ENCODE measurements at places on chromosomes 12 and 14. TPM values are rescaled to one million over a fixed set of nuclear protein-coding genes. Genes with fewer than 3 reads are reported as not detected.

GRCh38 chr14:99450266-99450665 is 30.4 kb downstream of the SETD3 start:
- DNase-seq, result no peak

GRCh38 chr12:71870416-71870815 is 30.9 kb downstream of the TBC1D15 start:
- DNase-seq, result no peak

GRCh38 chr12:67911789-67912188 is 77.5 kb upstream of the IFNG-AS1 start:
- no peak for DNase-seq

The CLEC4A gene
- total RNA-seq, result 1.0 TPM

GRCh38 chr14:103676881-103677675 is 38.2 kb downstream of the XRCC3 start:
- no peak for DNase-seq

DNA sequence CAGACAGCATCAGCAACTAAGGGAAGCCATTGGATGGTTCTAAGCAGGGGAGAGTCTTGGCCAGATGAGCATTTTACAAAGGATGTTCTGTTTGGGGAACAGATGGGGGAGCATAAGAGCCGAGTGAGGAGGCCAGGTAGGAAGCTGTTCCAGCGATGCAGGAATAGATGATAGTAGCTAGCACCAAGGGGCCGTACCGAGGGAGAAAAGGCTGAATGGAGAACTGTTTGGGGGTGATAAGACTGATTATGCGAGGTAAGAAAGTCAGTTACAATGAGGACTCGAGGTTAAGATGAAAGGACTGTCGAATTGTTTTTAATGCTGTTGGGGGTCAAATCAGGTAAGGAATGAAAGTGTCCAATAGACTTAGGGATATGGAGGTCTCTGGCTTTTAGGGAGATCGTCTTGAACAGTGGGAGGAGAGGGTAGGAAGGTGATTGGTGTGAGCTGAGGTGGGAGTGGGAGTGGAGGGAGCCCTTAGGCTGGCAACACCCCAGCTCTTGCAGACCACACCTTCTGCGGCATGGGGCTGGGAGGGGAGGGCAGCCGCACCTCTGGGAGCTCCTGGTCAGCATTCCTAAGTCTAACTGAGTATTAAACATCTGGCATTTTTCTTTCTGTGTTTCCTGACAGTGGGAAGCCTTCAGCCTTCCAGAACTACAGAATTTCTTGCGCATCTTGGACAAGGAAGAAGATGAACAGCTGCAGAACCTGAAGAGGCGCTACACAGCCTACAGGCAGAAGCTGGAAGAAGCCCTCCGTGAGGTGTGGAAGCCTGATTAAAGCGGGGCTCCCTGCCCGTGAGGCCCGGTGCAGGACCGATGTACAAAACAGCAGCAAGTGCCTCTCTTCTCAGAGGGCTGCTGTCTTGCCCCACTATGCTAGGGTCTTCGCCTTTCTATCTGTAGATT is 64.8 kb downstream of the GNS start:
- DNase-seq, result no peak

The PTPN6 gene
- 13.0 TPM for total RNA-seq

The TSPAN11 gene
- total RNA-seq, result 2.5 TPM

The GNPTAB gene
- total RNA-seq, result 45.1 TPM

GRCh38 chr14:74792249-74793039 is 29.3 kb downstream of the YLPM1 start:
- DNase-seq, result no peak

The LGR5 gene
- total RNA-seq, result 0.10 TPM

DNA sequence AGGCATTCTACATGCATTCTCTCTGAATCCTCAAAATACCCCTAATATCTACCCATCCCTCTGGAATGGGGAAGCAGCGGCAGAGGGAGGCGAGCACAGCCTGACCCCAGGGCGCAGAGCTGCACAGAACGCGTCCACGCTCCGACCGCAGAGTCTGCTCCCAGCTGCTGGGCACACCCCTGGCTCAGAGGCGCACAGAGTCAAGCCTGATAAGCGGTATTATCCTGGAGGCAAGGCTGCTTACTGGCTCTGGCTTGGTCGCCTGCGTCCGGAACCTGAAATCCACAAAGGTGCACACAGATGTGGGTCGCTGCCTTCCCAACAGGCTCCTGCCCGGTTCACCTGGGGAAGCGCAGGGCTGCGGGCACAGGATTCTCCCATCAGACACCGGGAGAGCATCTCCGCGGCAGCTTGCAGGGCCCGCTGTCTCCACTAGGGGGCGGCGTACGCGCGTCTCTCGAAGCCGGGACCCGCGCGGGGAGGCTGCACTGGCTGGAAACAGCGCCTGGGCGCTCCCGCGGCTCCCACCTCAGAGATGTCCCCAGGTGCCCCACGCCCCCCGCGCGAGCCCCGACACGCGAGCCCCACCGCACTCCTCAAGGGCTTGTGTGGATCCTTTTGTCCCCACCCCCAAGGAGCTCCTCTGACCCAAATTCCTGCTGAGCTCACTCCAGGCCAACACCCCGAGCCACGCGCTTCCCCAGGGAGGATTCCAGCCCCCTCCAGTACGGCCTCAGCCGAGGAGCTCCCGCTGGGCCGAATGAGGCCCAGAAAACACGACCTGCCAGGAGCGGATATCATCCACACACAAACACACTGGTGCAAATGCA is 120.1 kb upstream of the FZD10 start:
- peak; percentile 47 for DNase-seq

DNA sequence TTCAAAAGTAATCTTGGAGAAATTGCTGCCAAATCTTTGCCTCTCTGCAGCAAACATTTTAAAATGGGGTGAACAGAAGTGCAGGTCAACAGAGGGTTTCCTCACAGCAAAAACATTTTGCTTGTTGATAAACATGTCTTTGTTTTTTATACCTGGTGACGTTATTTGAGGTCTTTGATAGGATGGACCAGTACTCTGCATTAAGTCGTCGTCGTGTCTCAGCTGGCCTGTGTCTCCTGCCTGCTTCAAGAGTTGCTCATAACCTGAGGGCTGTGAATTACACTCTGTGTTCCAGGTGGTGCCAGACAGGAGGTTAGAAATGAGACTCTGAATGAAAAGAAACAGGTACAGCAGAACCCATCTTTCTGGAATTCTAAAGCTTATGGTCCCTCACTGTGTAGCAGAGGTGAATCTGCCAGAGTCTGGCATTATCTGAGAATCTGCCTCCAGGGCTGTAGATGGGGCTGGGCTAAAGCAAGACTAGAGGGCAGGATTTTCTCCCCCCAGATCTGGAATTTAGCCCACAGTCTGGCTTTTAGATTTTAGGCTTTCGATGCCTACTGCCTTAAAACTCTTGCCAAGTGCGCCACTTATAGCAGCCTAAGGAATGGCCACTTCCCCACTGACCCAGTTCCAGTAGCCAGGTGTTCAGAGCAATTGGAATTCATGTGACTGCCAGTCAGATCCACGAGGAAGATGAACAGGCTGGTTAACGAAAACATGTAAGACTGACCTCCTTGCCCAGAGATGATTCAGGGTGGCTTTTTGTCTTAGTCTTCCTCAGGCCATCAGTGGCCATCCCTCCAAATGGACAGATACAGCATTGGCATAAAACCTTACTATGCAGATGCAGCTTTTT is 161.2 kb downstream of the PRKCH start:
- no peak for DNase-seq

The KRT73 gene
- total RNA-seq, result not detected

DNA sequence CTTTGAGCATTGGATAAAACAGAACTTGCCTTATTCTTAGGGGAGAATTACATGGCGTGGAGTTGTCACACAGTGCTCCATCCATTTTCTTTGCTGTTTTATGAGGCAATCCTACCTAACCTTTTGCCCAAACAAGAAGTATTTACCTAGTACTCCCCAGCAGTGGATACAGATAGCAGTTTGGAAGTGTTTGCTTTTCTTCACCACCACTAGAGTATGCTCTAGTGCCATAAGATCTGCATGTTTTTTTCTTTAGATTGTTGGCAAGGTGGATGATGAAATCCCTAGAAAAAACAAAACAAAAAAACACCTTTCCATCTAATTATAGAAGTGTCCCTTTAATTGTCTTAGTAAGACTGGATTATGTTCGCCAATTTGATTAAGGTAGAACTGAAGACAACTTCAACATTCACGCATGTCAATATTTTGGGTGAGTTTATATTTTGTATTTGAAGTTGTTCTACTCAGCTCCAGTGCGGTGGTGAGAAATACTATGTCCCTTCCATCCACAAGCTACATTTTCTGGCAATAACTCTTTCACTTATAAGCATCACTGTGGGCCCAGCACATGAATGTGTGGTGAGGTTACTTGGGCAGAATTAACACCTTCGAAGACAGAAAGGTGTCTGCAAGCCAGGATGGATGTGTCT is 23.6 kb upstream of the TMEM260 start:
- DNase-seq, result no peak

- DNase-seq, result no peak
Observed at GRCh38 chr12:98743362-98743953, 98.4 kb downstream of the APAF1 start.

The LIN7A gene
- total RNA-seq, result 13.6 TPM

The GARIN6 gene
- total RNA-seq, result not detected

The FGF6 gene
- not detected for total RNA-seq

GRCh38 chr12:98818239-98818638 is 173.1 kb downstream of the APAF1 start:
- DNase-seq, result no peak

GRCh38 chr14:56004323-56004722 is 113.9 kb upstream of the PELI2 start:
- DNase-seq, result no peak

DNA sequence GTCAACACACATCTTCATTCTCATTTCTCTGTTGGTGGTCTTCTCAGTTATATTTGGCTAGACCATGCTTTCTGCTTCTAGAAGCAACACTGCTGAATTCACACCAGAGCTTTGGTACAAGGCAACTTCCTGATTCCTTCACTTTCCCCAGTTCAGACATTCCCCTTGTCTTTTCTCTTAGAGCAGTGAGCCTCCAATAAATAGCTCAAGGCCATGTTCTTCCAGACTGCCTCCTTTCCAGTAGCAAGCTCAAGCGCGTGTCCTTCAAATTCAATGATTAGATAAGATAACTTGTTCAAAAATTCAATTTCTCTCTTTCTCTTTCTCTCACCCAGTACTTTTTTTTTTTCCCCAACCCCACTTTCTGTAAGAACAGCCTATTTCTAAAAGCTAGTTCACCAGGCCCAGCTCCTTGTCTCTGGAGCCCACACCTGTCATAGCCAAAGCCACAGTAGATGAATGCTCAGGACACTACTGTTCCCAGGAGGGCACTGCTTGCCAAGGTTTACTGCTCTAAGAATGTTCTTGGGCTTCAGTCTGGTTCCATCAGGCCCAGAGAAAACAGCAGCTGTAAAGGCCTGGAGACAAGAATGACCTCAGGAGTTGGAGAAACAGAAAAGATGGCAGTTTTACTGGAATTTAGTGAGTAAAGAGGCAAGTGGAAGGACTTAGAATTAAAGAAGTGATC is 17.7 kb downstream of the TBK1 start:
- DNase-seq, result no peak

DNA sequence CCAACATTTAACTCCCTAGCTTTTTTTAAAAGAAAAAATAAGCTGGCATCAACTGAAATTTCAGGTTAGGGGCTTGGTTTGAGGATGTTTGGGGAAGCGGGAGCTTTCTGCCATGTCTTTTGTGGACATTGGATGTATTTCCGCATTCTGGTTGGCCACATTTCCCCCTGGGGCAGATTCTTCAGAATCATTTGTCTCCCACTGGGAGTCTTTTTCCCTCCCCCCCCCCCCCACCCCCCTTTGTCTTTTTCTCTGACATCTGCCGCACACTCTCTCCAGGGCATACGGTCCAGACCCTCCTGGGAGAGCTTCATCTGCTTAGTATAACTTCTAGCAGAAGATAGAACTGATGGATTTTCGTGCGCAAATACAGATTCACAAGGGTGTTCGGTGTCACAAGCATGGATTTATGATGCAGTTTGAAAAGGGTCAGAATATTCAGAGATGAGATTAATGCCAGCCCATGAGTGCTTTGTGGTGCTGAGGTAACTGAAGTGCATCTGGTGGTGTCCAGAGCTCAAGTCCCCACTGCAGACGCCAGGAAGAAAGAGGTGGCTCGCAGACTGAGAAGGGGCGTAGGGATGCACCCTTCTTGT is 40.2 kb downstream of the ETV6 start:
- DNase-seq, result no peak
